ENCODE measurements at places on chromosomes 4 and X. TPM values are rescaled to one million over a fixed set of nuclear protein-coding genes. Genes with fewer than 3 reads are reported as not detected.

DNA sequence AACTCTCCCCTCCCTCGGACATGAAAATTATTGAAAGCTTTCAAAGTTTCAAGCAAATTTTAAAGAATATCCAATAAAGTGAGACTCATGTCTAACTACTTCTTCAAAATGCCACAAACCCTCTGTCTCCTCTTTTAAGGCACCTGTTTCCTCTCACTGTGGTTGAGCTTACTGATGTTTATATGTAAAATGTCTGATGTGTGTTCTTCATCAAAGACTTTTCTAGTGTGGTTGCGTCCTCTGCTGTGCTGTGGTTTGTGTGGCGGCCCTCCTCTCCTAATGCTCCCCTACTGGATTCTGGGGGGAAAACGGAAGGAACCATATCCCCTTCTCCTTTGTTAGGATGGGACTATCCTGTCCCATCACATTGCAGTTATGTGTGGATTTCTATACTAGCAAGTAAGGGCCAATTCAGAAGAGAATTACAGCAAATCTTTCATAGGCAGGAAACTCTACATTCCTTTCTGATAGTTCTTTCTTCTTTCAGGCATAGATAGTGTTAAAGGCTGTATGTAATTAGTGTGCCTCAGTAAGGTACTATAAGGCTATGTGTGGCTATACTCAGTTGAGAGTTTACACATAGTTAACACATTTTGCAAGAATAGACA lies 221.0 kb upstream of the GPRIN3 start:
- DNase-seq = peak; percentile 62

INTS6L gene
- 32.4 TPM for total RNA-seq

DNA sequence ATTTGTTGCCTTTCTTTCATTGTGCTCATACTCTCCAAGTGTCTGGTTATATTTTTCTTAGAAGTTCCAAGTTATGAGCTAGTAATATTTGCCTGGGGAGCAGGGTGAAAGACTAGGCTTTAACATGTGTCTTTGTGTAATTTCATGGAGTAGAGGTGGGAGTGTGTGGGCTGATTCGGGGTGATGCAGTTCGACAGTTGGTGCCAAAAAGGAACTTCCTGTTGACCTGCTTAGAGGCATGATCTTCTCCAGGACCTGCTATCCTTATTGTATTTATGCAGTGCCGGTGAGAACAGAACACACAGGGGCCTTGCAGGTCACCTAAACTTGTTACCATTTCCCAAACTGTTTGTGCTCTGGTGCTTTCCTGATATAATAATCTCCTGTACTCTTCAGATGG lies 21.2 kb downstream of the USP53 start:
- no peak for DNase-seq

GRCh38 chr4:38283724-38284123 lies 323.5 kb downstream of the PTTG2 start:
- DNase-seq = no peak

GRCh38 chrX:135522132-135522530 lies 1.7 kb downstream of the INTS6L start:
- DNase-seq = no peak

DNA sequence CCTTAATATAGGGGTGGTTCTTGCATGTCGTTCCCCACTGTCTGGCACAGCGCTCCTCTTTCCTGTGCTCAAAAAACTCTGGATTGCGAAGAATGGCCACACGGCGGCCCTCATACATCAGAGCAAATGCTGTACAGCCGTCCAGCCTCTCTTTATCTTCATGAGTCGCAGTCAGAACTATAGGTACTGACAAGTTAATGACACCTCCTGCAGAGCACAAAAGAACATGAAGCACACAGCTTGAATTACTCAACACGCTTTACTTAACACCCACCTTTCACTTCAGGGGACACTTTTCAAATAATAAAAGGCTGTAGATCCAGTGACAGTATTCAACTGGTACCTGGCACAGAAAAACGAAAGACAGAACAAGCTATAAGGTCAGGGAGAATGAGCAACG lies 65.3 kb downstream of the PAPSS1 start:
- no peak for DNase-seq

PDE6B gene
- total RNA-seq = 19.8 TPM

DNA sequence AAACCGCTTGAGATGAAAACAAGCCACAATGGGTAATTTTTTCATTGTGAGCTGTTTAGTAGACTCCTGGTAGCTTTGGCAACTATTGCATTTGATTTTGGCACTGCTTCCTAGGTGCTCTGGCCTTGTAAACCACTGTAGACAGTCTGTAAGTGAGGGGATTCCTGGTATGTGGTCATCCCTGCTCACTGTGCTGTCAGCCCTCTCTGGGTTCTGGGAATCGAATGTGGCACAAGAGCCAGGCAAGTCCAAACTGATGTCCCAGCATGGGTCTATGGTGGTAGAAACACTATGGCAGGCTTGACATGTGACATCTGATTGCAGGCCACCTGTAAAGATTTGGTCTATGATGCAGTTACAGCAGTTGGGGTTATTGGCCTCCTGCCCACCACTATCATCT lies 2.5 kb downstream of the USP51 start:
- no peak for DNase-seq

DNA sequence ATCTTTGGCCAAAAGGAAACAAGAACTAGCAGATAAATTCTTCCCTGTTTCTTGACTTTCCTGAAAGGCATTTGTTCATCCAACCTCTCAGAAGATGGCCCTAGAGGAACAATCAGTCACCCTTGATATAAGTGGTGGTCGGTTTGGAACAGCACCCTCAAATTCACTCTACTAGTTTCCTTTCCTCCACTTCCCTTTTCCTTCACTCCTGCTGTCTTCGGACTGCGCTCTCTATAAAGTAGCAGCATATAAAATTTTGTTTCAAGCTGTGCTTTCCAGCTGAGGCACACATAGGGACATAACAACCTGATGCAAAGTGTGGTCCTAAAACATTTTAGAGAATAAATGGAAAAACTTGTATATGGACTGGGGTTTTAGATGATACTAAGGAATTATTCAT lies 29.0 kb upstream of the MOB1B start:
- no peak for DNase-seq

DNA sequence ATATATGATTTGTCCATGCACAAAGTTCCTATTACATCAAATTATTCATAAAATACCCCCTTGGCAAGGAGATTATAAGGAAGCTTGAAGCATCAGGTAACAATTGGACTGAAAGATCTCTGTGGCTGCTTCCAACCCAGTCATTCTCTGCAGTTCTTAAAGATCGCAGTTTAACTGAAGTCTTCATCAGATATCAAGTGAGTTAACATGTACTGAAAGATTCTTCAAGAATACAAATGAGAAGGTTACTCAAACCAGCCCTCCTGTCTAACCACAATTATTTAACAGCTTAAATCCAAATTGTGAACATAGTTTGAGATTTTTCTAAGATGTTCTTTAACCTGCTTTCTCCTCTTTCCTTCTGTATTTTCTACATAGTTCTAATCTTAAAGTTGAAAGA lies 56.1 kb downstream of the SLC10A7 start:
- DNase-seq = no peak

DNA sequence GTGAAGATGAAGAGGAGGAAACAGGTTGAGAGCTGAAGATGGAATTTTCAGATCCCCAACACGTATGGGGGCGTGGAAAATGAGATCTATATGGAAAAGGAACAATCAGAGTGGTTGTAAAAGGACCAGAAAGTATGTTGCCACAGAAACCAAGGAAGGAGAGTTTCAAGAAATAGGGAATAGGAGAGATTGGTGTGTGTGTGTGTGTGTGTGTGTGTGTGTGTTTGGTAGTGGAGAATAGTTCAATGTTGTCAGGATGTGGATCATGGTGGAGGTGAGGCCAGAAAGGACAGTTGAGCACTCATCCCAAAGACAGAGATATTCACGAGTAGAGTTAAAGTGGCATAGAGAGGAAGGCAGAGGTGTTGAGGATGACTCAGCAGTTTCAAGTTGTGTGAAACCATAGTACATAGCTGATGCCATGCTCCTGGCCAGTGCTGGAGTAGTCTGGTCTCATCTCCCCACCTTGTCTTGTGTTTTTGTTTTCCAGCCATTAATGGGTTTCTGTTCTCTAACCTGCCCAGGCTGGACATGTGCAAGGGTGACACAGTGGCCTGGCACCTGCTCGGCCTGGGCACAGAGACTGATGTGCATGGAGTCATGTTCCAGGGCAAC lies 36.1 kb downstream of the HEPH start:
- DNase-seq = no peak

ZCCHC18 gene
- total RNA-seq = 0.24 TPM

ATP7A gene
- total RNA-seq = 14.1 TPM

GRCh38 chr4:16029262-16029661 lies 54.6 kb downstream of the PROM1 start:
- DNase-seq = no peak

DNA sequence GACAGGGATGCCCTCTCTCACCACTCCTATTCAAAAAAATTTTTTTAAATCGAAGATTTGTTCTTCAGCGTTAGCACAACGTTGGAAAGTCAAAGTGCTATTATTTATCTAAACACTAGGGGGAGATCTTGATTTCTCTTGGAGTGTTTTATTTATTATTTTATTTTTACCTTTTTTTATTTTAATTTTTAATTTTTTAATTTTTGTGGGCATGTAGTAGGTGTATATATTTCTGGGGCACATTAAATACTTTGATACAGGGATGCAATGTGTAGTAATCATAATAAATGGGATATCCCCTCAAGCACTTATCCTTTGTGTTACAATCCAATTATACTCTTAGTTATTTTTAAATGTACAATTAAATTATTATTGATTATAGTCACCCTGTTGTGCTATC lies 37.4 kb upstream of the SLC10A4 start:
- DNase-seq = peak; percentile 8

DNA sequence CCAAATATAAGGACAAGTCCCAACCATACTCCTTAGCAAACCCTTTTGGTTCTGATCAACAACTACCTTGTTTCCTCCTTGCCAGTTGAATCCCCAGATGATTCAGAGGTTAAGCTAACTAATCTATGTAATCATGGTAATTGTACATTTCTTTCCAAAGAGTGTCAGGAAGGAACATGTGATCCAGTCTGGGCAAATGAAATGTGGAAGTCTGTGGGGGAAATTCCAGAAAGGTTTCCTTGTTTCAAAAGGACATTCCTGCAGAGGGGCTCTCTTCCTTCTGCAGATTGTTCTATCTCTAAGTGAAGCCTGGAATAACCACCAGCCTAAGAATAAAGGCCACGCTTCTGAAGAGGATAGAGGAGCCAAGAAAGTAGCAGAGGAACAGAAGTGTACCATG lies 7.0 kb downstream of the PRSS12 start:
- no peak for DNase-seq

ZNF718 gene
- total RNA-seq = 12.3 TPM

- no peak for DNase-seq
Measured at GRCh38 chr4:138188406-138189084, 53.6 kb downstream of the SLC7A11 start.

DNA sequence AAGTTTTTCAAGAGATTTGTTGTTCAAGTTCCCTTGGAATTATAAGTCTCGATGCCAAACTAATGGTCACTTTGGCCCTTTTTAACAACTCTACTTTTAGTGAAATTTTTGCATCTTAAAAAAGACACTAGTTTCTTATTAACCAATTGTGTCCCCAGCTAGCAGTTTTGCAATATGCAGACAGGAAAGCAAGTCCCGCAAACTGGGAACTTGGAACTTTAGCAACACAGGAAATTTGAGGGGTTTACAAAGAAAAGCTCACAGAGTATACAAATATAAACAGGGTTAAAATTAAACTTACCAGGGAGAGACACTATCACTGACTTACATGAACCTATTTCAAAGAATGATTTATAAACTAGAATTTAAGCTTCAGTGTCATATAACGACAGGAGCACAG lies 137.9 kb downstream of the ANK2 start:
- no peak for DNase-seq

ZNF595 gene
- 16.5 TPM for total RNA-seq

DNA sequence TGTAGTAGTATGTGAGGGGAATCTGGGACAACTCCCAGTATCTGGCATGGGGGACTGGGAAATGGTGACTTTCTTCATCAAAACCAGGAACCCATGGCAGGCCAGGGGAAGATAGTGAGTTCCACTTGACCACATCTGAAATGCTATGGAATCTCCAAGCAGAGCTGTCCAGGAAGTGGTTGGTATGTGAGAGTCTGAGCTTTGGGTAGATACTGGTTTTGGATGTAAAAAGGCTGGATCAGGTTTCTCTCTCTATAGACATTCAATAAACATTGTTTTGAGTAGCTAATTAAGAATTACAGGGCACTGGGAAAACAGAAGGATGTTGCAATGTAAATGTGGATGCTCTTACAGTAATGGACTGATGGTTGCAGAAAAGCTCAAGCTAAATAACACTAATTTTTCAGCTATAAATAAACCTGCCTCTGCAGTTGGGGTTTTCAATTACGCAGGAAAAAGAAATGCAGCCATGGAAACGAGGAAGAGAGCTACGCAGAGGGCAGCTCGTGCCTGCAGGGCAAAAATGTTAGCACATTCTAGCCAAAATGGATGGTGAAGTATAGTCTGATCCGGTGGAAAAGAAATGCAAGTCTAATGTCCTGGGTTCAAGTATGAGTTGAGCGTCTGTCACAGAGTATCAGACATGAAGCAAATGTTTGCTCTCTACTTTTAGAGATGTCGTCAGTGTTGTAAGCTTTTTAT lies 13.4 kb upstream of the CHRNA9 start:
- DNase-seq = no peak

DNA sequence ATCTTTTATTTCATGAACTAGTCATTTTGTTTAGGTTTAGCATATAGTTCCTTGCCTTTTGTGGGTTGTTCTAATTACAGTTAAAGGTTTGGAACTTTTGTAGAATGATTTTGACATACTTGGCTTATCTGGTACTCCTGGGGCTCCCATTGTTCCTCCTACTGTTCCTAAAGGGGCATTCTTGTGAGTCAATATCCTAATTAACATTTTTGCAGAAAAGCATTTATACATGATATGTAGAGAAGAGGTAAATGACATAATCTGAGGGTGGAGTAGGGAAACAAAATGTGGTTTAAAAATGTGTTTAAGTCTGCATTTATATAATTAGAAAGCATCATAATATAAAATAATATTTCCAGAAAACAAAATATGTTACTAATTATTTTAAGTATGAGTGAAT lies 529.2 kb downstream of the FAT4 start:
- DNase-seq = no peak

DNA sequence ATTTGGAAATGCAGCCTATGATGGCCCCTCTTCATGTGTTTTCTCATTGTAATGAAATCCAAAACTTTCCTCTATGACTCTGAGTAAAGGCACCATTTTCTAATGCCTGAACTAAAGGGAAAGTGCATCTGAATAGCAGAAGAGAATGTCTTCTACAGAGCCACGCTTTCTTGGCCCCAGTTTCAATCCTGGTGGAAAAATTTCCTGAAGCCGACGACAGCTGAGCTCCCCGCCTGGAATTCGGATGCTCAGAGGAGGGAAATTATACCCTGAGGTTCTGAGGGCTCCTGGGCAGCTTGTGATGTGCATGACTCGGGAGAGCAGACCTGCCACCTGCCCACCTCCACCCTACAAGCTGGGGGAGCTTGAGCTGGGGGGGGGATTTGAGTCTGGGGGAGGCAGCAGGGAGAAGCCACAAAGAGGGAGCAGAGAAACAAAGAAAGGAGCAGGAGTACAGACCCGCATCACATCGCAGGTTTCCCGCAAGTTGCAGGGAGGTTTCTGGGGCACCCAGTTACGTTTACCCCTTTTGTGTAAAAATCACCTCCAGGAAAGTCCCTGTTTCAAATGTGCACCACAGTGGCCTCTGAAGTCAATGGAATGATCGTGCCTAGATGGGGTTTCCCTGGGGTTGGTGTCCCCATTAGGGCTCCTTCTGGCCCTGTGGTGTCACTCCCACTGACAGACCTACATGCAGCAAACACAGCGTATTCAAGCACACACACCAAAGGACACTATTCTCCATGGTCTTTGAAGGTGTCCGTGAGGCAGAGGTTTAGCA lies 145.6 kb upstream of the RBPJ start:
- DNase-seq = no peak
